ENCODE measurements at places on chromosomes 6 and 20.

DNA sequence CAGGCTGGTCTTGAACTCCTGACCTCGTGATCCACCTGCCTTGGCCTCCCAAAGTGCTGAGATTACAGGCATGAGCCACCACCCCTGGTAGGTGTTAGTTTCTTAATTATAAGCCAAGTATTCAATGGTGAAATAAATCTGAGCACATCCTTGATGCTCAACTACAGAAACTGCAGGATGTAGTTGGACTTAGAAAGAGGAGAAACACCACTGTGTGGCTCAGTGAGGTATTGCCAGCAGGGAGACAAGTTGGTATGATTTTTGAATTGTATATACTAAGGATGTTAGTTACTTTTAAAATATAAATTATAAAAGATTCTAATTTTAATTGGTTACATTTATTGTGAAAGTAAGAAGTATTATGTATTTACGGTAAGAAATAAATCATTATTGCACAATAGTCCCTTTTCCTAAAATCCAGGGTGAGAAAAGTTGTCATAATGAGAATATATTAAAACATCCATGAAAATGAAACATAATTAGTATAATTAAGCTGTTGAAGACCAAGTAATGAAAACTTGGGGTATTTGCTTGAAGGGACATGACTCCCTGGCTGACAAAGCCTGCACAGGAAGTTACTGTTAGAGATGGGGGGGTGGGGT is 17.6 kb downstream of the SLC18B1 start:
- no peak for DNase-seq

DNA sequence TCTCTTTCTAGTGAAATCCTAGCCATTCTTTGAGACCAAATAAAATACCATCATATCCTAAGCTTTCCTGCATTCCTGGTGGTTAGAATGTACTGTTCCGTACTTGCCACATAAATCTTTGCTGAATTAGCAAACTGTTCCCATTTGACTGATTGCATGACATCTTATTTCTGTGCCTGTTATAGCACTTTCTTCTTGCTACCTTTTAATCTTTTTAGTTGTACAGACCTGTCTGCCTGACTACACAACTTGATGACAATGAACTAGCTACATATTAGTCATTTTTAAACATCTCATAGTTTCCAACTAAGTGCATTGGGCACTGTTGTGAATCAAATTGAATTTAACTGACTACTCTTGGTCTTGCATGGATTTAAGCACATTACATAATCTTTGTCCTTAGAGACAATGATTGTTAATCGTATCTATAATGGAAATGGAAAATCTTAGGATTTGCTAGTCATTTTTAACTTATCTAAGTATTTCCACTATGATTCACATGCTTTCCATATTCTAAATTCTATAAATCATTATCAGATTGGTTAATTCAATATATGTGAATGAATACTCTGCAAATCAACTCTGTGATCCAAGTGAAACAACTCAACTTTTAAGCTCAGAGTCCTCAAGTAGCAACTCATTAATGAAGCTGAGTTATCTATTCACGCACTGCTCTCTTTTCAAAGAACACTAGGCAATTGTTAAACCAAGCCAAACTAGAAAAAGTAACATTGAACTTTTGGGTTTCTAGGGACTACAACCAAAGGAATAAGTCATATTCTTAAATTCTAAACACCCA is 109.0 kb downstream of the TNFRSF21 start:
- DNase-seq, result no peak

DNA sequence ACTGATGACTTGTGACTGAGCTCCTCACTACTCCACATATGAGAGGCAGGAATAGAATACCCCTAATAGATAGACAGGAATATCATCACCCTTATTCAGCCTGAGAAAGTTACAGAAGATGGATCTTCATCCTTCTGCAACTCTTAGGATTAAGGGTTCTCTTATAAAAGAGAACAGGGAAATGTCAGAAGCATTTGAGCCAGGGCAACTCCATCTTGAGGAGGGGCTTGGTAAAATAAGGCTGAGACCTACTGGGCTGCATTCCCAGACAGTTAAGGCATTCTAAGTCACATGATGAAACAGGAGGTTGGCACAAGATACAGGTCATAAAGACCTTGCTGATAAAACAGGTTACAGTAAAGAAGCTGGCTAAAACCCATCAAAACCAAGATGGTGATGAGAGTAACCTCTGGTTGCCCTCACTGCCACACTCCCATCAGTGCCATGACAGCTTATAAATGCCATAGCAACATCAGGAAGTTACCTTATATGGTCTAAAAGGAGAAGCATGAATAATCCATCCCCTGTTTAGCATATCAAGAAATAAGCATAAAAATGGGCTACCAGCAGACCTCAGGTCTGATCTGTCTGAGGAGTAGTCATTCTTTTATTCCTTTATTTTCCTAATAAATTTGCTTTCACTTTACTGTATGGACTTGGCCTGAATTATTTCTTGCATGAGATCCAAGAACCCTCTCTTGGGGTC is 97.9 kb downstream of the PLG start:
- no peak for DNase-seq

DNA sequence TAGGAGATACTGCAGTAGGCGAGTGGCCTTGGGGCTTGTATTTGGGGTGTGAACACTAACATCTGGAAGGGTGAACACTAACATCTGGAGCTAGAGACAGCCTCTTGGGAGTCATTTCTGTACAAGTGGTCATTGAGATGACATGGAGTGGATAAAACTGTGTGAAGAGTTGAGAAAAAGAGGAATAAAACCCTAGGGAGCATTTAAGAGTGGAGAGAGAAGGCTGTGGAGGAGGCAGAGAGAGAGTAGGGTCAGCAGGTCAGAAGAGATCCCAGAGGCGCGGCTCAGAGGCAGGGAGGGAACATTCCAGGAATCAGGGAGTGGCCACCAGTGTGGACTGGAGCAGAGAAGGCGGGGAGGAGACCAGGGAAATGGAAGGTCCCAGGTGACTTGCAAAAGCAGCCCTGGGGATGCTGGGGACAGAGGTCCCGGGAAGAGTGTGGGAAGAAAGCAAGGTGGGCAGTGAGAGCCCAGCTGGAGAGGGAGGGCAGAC is 202.0 kb upstream of the RNF24 start:
- no peak for DNase-seq

- DNase-seq, result no peak
These were observed 48.1 kb downstream of the PRL start for GRCh38 chr6:22248513-22249308.

DNA sequence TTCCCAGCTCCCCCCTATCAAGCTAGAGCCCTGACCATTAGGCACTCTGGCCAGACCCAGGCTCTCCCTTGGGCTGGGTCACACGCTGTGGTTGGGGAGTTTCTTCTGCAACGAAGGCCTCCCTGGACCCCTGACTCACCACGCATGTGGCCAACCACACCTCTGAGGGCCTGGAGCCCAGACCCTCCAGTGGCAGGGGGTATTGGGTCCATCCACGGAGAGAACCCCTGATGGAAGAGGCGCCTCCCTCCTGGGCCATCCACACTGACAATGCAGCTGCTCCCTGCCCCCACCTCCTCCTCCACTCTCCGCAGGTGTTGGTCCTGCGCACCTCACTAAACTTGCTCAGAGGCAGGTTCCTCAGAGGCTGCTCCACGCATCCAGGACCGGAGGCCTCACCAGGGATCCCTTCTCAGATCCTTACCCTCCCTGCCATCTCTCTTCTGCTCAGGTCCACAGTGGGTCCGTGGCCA is 125.4 kb downstream of the RNASET2 start:
- no peak for DNase-seq

GRCh38 chr20:8296536-8296935 is 164.5 kb downstream of the PLCB1 start:
- DNase-seq, result no peak

DNA sequence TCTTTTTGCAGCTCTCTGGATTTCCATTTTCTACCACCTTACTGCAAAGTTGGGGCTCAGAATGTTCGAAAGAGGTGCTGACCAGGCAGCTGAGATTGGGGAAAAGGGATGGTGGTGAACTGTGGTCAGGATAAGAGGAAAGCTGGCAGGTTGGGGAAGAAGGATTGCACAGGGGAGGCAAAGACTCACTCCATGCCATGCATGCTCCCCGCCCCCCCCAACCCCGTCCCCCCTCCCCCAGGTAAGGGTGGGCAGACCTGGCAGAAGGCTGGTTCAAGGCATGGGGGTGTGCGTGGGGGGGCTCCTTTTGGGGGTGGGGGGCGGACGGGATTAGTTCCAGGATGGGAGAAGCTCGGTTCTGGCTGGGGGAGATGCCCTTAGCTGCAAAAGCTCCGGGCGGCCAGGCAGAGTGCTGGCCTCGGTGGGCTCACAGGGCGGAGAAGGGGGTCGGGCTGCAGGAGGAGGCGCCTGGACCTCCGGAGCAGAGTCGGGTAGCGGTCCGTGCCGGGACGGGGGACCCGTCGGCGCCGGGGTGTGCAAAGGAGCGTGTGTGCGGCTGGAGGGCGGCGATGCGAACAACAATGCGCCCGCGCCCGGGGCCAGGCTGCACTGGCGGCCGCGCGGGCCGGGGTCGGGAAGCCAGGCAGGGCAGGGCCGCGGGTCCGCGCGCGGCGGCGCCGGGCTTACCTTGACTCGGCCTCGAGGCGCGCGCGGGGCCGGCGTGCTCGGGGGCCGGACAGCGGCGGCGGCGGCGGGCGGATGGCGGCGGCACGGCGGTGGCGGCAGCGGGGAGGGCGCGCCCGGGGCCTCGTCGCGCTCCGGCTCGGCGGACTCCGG is 880 bp downstream of the ADNP start:
- DNase-seq, result no peak

GRCh38 chr6:147506704-147507114 is 1.8 kb upstream of the SAMD5 start:
- no peak for DNase-seq

DNA sequence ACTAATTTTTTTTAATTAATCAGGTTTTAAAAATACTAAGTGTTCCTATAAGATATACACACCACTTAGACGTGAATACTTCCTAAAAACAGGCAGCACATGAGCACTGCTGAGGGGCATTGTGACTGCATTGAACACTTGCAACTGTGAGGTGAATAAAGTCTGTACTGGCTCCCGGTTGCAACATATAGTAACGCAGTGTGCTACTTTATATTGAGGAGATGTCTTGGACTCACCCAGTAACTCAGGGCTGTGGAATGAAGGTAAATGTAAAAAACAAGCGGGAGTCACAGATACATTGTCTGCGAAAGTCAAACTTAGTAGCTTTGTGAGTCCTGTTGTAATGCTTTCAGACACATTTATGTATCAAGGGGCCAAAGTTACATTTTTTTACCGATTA is 17.0 kb upstream of the HLA-A start:
- no peak for DNase-seq

DNA sequence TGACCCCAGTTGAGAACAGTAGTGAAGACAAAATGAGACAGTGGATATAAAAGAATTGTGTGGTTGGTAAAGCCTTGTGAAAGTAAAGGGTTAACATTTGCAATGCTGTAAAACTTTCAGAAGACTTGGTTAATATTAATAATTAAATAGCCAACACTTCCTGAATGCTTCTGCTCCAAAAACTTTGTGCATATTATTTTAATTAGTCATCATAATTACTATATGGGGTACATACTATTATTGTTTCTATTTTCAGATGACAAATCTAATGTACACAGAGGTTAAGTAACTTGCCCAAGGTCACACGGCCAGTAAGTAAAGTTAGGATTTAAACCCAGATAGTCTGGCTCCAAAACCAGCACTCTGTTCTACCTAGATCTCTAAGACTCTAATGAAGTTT is 291.3 kb downstream of the OGFRL1 start:
- DNase-seq, result no peak

DNA sequence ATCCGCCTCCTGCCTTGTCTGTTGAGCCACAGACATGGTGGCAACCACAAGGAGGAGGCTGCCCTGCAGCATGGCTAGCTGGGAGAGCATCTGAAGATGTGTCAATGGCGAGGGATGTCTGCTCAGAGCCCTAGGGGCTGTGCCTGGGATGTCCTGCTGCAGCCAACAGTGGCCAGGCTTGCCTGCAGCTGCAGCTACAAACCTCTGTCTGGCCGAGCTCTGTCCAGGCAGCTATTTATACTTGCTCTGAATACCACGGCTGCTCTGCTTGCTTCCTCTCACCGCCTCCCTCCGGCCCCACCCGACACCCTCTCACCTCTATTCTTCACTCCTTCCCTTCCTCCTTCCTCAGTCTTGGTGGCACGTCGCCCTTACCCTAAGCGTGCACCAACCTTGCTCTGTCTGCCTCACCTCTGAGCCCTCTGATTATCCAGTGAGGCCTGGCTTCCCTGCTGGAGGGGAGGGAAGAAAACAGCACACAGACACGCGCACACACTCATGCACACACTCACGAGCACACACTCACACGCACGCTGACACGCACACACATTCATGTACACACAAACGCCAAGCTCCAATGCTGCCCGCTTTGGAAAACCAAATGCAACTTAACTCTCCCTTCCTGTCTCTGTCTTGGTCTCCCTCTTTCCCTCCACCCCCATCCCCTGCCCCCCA is at the start of gene ANGPT4:
Gene ANGPT4 (minus strand): TSS at position 210 of the 675 bp plus-strand sequence. CDS start 120 bp downstream, at position 90.
- no peak for DNase-seq

- DNase-seq, result no peak
These were observed 100.4 kb upstream of the MLN start for GRCh38 chr6:33904050-33904746.

- no peak for DNase-seq
These were observed 39.0 kb upstream of the BEND3 start for GRCh38 chr6:107154131-107154800.

DNA sequence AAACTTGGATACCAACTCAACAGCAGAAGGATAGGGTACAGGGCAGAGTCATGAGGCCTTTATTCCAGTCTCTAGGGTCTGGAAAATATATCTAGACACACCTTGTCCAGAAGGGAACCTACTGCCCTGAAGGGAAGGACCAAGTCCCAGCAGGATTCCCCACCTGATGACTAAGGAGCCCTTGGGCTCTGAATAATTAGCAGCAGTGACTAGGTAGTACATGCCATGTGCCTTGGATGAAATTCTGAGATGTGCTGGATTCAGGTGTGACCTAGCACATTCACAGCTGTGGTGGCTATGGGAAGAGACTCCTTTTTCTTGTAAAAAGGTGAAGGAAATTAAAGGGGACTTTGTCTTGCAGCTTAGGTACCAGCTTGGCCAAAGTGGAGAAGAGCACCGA is 364.3 kb upstream of the PTCHD4 start:
- DNase-seq, result no peak

DNA sequence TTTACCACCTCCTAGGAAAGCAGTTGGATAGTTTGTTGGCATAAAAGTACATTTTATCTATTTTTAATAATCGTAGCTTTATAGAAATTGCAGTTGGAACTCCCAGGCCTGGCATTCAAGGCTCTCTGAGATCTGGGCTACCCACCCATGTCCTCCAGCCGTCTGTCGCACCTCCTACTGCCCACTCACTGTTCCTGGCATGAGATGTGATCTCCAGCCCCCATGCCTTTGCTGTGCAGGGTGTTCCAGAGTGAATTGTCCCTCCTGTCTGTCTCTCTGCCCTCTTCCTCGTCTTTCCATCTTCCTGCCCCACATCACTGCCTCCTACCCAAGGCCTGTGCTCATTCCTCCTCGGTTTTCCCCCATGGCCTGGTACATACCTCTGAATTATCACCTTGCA is 50.7 kb downstream of the PTPN1 start:
- DNase-seq, result no peak

DNA sequence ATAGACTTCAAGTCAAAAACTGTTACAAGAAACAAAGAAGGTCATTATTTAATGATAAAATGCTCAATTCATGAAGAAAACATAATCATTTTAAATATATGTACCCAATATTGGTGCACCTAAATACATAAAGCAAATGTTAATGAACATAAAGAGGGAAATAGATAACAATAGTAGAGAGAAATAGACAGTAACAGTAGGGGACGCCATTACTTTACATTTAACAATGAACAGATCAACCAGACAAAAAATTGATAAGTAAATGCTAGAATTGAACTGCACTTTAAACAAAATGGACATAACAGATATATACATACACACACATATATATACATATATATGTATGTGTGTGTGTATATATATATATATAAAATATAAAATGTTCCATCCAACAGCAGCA is 37.4 kb downstream of the IL22RA2 start:
- DNase-seq, result no peak

Data from AG09319 (cell line).